Hematopoietic multipotent progenitor cell (in vitro differentiated cells): ENCODE measurements at places on chromosomes 11 and 22. TPM values are rescaled to one million over a fixed set of nuclear protein-coding genes. Genes with fewer than 3 reads are reported as not detected.

DNA sequence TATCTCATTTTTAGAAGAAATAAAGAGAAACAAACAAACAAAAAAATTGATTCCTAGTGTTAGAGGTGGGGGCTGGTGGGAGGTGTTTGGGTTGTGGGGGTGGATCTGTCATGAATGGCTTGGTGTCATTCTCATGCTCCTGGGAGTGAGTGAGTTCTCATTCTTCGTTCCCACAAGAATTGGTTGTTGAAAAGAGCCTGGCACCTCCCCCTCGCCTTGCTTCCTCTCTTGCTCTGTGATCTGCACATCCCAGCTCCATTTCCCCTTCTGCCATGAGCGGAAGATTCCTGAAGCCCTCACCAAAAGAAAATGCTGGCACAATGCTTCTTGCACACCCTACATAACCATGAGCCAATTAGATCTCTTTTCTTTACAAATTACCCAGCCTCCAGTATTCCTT is 277.8 kb downstream of the ST3GAL4 start:
- DNase-seq = no peak

DNA sequence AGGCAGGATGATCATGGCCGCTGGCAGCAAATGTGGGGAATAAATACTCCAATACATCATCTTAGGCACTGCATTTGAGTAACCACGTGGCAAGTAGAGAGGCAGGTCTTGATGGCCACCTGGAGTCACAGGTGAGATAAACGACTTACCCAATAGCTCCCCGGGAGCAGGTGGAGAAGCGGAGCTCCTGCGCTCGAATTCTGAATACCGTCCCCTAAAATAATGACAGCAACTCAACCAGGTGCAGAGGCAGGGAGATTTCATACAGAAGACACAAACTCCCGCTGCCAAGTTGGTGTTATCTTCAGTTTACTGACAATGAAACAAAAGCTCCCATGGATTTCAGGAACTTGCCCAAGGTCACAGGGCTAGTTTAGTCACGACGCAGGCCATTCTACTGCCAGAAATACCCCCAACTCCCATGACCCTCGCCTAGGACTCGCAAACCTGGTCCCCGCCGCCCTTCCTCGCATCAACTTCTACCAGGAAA is 437 bp downstream of the SLC43A3 start:
- no peak for DNase-seq

DNA sequence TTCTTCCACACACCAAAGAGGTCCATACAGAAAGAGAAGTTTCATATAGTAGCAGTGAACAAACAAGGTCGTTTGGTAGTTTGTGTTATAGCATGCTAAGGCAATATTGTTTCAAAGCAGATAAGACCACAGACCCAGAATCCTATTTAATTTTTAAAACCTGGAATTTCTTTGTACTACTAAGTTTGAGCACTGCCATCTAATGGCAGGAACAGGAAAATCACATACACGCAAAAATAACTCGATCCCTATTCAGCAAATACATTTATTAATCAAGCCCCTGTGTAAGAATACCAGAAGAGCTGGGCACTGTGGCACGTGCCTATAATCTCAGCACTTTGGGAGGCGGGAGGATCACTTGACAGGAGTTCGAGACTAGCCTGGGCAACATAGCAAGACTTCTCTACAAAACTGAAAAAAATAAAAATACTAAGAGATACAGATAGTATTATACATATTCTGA is 2.9 kb upstream of the BTBD10 start:
- DNase-seq = peak; percentile 26

DNA sequence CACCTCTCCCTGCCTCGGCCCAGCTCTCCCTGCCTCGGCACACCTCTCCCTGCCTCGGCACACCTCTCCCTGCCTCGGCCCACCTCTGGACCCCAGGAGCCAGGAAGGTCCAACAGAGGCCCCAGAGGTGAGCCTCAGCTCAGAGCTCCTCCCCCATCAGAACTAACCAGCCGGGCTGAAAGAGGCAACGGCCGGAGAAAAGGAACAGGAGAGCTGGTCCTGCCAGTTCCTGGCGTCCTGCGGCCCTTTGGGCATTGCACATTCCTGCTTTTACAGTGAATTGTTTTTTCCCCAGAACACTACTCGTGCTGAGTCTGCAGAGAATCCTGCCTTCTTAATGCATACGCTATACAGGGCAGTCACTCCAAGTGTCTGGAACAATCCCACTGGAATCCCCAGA is 45.8 kb downstream of the LMO1 start:
- DNase-seq = no peak

GRCh38 chr22:30426388-30427353 is 1.1 kb downstream of the MTFP1 start:
- DNase-seq = peak; percentile 89

DNA sequence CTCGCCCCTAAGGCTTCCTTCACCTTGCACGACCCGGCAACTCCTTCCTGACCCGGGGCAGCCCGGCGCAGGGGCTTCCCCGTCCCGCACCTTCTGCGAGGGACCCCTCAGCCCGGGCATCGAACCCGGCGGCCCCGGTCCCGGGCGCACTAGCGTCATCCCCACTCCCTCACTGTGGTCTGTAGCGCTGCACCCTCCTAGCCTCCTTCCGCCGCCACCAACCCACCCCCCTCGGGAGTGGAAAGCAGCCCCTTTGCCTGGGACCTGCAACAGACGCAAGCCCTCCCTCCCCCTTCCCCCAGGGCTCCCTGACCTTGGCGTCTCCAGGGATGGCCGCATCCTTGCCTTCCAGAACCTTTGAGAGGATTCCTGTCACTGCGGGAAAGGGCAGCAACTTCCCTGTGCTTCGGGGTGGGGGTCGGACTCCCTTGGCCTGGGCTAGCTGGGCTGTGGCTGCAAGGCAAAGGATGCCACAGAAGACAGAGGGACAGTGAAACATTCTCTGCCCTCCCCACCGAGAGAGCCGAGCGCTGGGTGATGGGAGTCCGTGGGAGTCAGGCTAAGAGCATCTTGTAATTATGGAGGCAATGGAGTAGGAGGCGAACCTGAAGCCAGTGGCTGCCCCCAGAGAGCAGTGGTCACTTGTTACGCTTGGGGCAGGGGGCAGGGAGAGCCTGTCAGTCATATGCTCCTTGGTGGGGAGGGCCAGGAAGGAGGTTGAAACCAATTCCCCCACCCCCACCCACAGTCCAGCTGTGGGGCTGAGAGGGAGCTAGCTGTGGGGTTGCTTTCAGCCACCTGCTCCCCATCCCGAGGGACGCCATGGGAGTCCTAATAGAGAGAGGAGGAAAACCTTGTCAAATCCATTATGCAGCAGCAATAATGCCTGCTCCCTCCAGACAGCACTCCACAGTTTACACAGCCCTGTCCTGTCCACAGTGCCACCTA is 920 bp downstream of the TMEM132A start:
- no peak for DNase-seq

DNA sequence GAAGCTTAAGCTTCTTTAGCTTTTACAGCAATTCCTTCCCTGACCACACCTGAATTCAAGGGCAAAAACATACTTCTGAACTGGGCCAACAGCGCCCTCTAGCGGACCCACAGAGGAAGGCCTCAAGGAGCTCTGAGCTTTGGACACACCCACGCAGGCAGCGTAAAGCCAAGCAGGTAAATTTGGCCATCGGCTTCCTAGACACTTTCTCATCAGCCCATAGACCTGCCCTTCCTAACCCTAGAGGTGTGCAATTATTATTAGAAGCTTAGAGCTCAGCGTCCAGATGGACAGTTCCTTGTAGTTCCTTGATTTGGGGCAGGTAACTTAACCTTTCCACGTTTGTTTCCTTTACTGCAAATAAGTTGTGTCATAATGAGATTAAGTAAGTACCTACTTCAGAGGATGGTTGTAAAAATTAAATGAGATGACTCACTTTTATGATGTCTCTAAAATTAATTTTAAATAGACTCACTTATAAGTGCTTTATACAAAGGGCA is 25.7 kb upstream of the HMGXB4 start:
- peak; percentile 59 for DNase-seq

GRCh38 chr11:134367781-134368180 is 36.0 kb downstream of the GLB1L2 start:
- no peak for DNase-seq

DNA sequence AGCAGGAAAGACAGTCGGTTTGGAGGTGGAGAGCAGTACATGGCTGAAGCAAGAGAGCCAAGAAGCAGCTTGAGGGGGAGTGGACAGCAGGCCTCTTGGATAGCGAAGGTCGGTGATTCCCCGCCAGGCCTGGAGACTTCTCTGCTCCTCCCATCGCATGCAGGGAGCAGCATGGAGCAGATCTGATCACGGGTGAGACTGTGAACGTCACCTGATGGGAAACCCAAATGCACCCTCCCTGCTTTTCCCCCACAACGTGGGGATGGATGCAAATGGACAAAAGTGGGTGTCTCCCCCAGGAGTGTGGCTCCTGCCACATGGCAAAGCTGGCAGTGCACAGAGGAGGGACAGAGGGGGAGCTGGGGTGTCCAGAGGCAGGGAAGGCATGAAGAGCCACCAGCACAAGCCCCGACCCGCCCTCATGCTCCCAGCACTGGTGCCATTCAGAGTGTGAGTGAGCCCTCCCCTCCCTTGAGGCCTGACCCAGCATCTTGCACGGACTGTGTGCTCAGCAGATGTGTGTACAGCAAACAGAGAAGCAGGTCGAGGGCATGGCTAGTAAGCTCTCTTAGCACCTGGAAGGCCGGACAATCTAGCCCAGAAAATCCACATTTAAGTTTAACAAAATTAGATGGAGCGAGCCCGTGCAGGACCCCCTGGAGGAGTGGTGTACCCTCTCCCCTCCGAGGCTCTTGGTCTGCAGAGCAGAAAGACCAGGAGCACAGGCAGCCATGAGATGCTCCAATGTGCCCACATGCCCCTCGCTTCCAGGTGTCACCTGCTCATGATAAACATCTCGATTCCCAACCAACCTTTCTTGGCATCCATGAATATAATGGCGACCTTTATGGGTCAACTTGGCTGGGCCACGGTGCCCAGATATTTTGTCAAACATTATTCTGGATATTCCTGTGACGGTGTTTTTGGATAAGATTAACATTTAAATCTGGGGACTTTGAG is 661.7 kb downstream of the TBC1D22A start:
- DNase-seq = no peak

GRCh38 chr22:21673534-21674321 is 7.9 kb downstream of the PPIL2 start:
- DNase-seq = no peak

DNA sequence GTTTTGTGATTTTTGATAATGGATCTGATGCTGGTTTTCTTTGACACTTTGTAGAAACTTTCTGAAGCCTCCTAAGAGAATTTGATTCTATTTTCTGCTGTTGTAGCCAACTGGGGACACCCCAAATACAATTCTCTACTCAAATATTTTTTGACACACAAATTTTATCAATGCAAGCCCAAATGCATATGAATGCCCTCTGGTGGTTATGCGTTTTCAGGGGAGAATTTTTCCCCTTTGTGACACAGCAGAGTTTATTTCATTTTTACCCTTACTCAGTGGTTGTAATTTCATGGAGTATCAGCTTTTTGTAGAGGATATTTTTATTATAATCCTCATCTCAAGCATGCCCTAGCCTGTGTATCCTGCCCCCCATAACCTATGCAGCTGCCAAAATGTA is 44.7 kb upstream of the MTMR2 start:
- DNase-seq = no peak

GRCh38 chr11:15885854-15886253 is 470.5 kb downstream of the SOX6 start:
- DNase-seq = no peak

GRCh38 chr11:117866526-117866925 is 9.9 kb downstream of the FXYD6 start:
- DNase-seq = no peak

CYTH4 gene
- 65.7 TPM for total RNA-seq

DNA sequence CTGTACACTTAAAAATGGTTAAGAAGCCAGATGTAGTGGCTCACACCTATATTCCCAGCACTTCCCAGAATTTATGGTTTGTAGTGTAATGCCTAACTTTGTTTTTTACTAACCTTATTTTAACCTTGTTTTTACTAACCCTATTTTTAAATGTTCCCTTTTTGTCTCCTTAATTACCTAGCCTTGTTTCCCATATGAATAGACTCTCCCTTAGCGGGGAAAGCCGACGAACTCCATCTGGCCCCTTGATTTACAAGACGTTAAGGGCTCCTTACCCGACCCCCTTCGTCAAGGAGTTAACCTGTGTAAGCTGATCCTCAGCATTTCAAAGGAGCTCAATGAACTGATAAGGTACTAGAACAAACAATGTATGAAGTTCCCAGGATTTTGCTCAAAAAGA is 17.1 kb downstream of the APOBEC3H start:
- DNase-seq = no peak

DNA sequence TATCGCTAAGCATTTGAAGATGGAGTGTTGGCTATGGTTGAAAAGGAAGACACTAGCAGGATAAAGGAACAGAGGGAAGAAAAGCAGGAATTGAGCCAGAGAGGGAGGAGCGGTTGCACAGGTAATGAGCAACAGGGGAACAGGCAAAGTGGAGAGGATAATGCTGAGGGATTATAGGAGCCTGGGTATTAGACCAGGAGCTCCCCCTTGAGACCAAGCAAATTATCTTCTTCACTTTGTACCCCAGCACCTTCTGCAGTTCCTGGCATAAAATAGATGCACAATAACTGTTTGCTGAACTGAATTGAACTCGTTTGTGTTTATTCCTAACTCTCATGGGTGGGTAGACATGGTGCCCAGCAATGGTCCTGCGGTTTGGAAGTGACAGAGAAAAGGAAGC is 54.6 kb upstream of the OR5P2 start:
- no peak for DNase-seq

TRIM64 gene
- total RNA-seq = not detected

DNA sequence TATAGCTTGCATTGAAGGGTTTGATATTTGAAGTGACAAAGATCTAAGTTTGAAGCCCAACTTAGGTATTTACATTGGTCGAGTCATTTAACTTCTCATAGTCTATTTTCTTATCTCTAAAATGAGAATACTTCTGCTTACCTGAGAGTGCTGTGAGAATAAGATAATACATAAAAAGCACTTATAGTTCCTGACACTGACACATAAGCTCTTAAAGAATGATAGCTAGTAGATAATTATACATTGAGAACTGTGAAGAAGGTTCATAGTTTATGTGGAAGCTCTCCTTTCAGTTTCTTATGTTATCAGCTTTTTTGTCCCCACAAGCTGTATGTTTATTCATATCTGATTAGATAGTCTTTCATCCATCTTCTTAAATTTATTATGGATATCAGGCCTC is 4.8 kb downstream of the PPME1 start:
- no peak for DNase-seq

GRCh38 chr11:110903830-110904229 is 191.6 kb upstream of the ARHGAP20 start:
- no peak for DNase-seq

GRCh38 chr22:42243802-42244060 is 26.7 kb downstream of the TCF20 start:
- DNase-seq = no peak

MMP13 gene
- total RNA-seq = not detected

DNA sequence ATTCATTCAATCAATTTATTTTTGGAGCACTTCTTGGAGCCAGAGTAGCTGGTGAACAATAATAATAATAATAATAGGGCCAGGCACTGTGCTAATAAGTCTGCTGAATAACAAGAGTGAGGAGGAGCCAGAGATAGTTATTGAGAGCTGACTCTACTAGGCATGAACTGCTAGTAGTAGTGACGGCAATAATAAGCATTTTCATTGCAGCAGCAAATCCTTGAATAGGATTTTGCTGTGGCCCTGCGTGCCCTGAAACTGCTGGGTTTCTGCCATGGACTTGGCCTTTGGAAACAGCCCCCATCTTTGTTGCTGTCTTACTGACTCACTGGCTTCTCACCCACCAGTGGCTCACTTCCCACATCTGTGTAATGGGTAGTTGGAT is 545.9 kb downstream of the MIAT start:
- no peak for DNase-seq

RAB38 gene
- 10.2 TPM for total RNA-seq
